ENCODE measurements at places on chromosomes 2 and 18.
A peak's percentile ranks its signal among the peaks of the same experiment; 100 is the strongest.

- DNase-seq: no peak
These were observed 2.2 kb downstream of the DSG2 start for GRCh38 chr18:31500051-31500688.

DNA sequence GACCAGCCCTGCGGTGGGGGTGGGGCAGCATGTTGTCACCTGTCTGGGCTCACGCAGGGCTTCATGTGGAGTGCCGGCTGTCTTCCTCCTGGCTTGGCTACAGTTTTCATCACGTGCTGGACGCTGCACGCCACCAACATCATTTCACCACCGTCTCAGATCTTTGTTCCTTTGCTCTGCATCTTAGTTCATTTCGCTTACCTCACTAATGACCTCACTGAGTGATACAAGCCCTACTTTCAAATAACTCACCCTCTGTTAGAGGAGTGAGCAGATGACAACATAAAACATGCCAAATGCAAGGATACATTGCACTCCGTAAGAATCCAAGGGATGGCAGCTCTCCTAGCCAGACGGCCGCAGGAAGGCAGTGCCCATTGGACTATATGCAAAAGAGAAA, 527.5 kb downstream of the GALR1 start:
- no peak for DNase-seq

DNA sequence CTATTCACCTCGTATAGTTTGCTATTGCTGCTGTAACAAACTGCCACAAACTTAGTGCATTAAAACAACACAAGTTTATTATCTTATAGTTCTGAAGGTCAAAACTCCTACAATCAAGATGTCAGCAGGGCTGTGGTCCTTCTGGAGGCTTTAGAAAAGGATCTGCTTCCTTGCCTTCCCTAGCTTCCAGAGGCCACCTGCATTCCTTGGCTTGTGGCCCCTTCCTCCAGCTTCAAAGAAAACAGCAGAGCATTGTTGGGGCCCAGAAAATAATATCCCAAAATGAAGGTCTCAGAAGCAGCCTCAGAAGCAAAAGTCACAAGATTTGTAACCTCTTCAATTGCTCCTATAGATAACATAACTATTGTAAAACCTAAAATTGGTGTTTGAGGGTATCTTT, 100.6 kb downstream of the HNRNPLL start:
- DNase-seq: no peak

DNA sequence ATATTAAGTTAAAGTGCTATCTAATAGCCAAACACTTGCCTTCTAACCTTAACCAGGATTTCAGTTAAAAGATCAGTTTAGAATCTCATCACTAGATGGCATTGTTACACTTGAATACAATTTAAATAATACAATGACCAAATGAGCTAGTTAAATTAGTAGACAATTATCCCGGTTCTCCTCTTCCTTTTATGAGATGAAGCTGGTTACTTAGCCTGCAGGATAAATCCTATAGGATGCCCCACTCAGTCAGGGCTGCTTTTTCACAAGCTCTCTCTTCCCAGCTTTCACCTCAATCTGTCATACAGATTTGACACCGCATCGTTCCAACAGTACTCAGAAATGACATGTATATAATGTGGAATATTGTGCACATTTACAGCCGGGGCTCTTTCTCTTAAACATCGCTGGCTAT, 678.8 kb downstream of the KCNJ3 start:
- DNase-seq: no peak

- no peak for DNase-seq
These were observed 10.1 kb downstream of the HDAC4 start for GRCh38 chr2:239390546-239391285.

- no peak for DNase-seq
These were observed 192.6 kb upstream of the ID2 start for GRCh38 chr2:8489221-8489620.

- DNase-seq: no peak
These were observed 294.5 kb downstream of the PLCL1 start for GRCh38 chr2:198098918-198099317.

- no peak for DNase-seq
These were observed 37.1 kb downstream of the CD28 start for GRCh38 chr2:203743441-203743981.

DNA sequence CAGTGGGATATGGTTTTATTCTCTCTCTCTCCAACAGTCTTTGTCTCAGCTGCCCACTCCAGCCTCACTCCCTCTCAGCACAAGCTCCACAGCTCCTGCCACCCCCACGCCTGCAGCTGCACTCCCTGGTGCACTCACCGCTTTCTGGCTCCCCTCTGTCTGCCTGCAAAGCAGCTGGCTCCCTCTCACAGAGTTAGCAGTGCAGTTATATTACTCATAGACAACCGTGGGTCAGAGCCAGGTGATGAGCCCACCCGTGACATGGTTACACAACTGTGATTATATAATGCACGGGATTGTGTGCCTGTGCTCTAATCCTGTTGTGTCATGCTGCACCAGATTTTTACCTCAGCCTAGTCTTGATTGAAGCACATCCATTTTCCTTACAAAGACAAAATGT, 276.9 kb upstream of the CHAC2 start:
- DNase-seq: no peak

GRCh38 chr2:3214065-3214464, 163.6 kb downstream of the EIPR1 start:
- DNase-seq: no peak

- DNase-seq: no peak
These were observed 23.2 kb downstream of the DOCK10 start for GRCh38 chr2:225019105-225019504.

- DNase-seq: no peak
These were observed 73.8 kb downstream of the KCNG2 start for GRCh38 chr18:79871481-79872091.

GRCh38 chr18:36638224-36638623, 190.6 kb downstream of the TPGS2 start:
- DNase-seq: no peak

DNA sequence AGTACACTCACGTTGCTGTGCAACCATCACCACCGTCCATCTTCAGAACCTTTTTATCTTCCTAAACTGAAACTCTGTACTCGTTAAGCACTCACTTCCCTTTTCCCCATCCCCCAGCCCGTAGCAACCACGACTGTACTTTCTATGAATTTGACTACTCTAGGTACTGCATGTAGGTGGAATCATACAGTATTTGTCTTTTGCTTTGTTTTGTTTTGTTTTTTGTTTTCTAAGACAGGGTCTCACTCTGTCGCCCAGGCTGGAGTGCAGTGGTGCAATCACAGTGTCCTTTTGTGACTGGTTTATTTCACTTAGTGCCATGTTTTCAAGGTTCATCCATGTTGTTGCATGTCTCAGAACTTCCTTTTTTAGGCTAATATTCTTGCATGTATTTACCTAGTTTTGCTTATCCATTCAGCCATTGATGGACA, 7.0 kb upstream of the TYMS start:
- peak; percentile 83 for DNase-seq

GRCh38 chr18:37845498-37845897, 279.9 kb upstream of the CELF4 start:
- DNase-seq: no peak

DNA sequence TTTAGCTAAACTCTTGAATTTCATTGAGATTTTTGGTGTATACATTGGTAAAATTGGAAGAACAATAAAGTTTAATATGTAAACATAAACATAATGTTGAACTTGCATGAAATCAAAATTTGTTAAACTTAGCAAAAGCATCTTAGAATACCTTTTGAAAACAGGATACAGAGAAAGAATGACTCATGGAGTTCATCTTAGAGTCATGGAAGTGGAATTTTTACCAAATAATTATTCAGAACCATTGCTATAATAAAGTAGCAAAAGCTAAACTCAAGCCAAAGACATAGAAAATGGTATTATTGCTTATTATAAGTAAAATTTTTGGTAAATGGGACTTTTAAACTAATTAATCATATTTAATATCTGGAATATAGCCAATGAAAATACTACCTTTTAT, 841.6 kb upstream of the SLC39A10 start:
- DNase-seq: no peak

DNA sequence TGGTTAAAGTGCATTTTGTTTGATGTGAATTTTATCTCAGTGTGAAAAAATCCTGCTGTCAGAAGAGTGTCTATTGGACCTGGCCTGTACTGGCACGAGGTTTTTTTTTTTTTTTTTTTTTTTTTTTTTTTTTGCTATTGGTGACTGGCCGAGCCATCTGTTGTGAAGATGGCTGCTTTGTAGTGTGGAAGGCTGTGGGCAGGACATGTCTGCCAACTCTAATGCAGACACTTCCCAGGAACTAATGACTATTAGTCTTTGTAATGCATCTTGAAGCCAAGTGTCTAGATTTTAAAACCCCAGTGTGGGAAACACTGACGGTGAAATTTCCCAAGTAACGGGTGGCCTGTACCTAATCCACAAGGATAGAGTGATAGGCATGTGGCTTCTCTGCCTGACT, 34.3 kb downstream of the ZAP70 start:
- DNase-seq: no peak

DNA sequence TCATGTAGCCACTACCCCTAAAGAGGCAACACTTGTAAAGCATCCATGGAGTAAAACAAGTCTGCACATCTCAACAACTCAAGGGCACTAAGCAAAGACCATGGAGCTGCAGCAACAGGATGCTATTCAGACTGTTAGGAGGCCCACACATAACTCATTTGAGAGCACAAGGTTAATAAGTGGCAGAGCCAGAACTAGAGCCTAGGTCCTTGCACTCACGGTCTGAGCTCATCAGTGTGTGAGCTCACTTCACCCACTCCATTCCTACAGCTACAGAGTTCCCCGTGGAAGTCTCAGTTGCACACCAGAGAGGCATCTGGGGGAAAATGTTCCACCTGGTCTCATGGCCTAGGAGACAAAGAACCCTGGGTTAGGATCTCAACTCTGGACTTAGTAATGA, 35.0 kb downstream of the TTC32 start:
- DNase-seq: no peak

GRCh38 chr2:198135481-198135934, 331.1 kb downstream of the PLCL1 start:
- DNase-seq: no peak

DNA sequence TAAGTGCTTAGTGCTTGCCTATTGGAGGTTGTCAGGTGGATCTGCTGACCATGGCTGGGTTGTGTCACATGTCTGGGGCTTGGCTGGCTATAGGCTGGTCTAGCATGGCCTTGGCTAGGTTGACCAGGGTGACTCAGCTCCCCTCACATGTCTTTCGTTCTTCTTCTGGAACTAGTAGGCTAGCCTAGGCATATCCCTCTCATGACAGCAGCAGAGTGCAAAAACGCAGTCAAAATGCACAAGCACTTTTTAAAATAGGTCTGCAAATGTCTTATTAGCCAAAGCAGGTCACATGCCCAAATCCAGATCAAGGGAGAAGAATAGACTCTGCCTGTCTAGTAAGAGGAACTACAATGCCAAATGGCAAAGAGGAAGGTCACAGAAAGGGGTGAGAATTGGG, 179.7 kb upstream of the ACVR2A start:
- DNase-seq: no peak

DNA sequence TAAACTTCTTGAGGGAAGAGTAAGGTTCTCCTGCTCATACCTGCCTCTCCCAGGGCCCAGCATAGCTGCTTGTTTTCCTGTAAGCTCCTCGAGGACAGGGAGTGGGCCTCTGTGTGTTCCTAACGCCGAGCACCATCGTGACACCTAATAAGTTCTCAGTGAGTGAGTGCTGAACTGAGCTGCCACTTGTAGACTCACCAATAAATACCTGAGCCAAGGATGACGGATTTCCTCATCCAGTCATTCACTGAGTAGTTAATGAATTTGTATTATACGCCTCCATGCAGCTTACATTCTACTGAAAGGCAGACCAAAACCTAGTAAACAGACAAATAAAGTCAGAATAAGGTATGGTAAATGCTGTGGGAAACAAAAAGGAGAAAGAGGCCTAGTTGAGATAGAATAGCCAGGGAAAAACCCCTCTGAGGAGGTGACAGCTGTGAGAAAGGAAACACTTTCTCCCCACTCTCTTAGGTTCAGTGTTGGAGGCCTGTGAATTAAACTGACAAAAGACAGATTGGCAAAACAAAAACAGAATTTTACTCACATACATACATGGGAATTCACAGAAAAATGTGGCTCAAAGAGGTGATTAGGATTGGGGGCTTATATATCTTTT, 138.6 kb downstream of the B3GNT2 start:
- no peak for DNase-seq

DNA sequence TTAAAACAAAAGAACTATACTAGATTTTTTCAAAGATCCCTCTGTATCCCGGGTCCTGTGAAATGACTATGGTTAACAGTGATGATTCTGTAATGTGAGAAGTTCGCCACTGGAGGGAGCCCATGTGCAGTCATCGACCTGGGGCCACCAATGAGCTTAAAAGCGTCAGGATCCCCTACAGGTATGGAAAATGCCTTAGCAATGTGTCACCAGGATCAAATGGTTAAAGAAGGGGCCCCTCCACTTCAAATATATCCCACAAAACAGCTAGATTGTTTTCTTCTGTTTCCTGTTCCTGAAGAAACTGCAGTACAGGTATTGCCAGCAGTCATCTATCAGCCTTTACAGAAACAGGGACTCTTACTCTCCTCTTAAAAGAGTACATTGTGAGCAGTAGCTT, 15.3 kb downstream of the CHRNA1 start:
- peak; percentile 48 for DNase-seq

DNA sequence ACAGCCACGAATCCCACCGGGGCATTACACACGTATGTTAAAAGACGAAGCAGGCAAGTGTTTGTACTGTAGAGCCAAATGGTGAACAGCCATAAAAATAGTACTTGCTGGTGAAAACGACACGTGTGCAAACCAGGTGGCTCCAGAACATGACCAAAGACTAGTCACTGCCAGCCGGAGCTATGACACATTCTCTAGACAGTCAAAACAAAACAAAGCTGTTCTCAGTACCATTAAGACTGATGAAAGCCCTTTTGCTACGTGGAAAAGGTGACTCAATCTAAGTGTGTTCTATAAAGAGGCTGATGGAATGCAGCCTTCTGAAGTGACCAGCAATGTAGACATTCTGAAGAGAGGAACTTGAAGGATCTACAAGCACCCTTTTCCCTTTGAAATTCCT, 367.7 kb upstream of the NETO1 start:
- no peak for DNase-seq

DNA sequence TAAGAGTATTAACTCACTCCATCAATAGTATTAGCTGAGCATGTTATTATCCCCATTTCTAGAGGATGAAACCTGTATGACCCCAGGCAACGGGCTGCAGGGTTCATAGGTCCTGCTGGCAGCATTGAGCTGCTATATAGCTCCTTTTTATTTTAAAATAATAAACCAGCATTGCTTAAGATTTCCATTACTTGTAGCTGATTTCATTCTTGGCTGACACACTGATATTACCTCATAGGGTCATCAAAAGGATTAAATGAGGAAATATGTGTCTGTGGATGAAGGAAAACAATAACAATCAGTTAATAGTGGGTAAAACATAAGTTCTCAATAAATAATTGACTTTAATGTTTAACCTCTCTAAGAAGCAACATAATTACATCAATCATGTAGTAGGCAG, 48.3 kb upstream of the NRP2 start:
- DNase-seq: no peak

GRCh38 chr2:8053216-8053615, 628.6 kb upstream of the ID2 start:
- DNase-seq: no peak

- no peak for DNase-seq
These were observed 318.8 kb upstream of the EPAS1 start for GRCh38 chr2:45978302-45978859.

All from HL-60 (cell line).